ENCODE measurements at places on chromosomes 4 and X.

DNA sequence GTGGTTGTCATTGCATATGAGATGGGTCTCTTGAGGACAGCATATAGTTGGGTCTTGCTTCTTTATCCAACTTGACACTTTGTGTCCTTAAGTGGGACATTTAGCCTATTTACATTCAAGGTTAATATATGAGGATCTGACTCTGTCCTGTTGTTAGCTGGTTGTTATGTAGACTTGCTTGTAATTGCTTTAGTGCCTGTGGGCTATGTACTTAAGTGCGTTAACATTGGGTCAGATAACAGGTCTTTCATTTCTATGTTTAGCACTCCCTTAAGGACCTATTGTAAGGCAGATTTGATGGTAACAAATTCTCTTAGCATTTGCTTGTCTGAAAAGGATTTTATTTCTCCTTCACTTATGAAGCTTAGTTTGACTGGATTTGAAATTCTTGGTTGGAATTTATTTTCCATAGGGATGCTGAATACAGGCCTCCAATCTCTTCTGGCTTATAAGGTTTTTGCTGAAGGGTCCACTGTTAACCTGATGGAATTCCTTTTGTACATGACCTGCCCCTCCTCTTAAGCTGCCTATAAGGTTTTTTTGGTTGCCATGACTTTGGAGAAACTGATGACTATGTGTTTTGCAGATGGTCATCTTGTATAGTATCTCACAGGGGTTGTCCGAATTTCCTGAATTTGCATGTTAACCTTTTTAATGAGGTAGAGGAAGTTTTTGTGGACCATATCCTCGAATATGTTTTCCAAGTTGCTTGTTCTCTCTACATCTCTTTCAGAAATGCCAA is 162.0 kb downstream of the NKX6-1 start:
- no peak for DNase-seq

DNA sequence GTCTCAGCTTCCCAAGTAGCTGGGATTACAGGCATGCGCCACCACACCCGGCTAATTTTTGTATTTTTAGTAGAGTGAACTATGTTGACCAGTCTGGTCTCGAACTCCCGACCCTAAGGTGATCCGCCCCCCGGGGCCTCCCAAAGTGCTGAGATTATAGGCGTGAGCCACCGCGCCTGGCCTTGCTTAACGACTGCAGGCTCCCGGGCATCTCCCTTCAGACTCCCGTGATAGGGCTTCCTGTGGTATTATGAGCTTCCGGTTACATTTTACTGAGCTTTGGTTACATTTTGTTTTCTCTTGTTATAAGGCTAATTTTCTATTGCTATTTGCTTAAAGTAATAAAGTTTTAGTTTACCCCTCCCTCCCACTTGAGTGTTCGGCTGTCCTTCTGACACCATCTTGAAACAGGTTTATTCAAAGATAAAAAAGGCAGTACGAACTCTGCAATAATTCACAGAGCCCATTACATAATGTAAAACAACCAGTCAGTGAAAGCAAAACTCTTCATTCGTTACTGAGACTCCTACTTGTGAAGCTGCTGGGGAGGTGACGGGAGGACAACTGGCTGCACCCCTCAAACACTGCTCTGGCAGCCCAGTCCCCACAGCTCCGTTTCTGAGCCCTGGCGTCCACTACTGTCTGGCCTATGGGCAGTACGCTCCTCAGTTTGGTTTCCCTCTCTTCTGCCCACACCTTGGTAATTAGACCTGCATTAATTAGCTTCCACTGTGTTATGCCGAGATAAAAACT is 795.7 kb upstream of the SLIT2 start:
- no peak for DNase-seq

DNA sequence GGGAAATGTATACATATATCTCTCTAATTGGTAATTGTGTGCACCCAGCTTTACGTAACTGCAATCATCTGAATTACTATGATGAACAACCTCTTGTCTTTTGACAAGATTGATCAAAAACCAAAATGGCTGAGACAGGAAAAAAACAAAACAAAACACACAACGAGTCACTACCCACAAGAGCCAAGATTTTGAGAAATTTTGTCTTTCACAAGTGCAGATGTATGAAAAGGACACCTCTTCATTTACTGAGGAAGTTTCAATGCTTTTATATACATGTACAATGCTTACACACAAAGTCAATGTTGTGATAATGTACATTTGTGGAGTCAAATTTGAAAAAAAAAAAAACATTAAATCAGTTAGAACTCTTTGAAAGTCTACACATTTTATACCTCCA is 224.6 kb downstream of the SCFD2 start:
- DNase-seq: peak; percentile 20

DNA sequence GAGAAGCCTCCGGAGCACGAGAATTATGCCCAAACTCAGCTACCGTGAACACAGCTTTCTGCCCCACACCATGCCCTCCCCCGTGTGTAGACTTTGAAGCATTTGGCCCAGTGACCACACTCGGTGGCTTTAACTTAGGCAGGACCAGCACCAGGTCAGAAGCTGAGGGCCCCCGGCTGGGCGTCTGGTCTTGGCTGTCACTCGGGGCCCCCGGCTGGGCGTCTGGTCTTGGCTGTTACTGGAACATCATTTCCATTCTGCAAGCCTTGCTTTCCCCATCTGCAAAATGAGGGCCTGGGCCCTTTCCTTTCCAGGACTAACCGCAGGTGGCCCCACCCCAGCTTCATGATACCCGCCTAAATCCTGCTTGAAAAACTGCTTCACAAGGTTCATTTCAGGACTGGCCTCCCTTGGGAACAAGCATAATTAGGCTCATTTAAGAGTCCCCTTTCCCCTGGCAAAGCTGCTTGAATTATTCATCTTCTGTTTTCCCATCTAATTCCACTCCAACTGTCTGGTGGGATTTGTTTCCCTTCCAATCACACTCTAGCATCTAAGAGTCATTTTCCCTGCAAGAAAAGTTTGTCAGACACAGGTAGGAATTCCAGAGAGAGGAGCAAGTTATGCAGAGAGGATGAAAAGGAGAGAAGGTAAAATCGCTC is 82.5 kb downstream of the WFS1 start:
- DNase-seq: no peak

DNA sequence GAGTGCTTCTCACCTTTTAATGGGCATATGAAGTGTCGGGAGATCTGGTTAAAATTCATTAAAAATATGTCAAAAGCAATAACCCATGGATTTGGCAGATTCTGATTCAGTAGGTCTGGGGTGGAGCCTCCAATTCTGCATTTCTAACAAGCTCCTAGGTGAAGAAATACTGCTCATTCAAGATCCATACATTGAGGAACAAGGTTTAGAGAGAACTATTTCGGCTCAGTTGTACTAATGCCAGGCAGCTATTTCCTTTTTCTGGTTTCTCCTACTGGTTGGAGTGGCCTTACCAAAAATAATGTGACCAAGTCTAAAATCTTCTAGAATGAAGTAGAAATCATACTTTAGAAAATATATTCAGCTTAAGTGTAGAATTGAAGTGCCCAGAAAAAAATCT is 117.5 kb downstream of the TSPAN7 start:
- no peak for DNase-seq

DNA sequence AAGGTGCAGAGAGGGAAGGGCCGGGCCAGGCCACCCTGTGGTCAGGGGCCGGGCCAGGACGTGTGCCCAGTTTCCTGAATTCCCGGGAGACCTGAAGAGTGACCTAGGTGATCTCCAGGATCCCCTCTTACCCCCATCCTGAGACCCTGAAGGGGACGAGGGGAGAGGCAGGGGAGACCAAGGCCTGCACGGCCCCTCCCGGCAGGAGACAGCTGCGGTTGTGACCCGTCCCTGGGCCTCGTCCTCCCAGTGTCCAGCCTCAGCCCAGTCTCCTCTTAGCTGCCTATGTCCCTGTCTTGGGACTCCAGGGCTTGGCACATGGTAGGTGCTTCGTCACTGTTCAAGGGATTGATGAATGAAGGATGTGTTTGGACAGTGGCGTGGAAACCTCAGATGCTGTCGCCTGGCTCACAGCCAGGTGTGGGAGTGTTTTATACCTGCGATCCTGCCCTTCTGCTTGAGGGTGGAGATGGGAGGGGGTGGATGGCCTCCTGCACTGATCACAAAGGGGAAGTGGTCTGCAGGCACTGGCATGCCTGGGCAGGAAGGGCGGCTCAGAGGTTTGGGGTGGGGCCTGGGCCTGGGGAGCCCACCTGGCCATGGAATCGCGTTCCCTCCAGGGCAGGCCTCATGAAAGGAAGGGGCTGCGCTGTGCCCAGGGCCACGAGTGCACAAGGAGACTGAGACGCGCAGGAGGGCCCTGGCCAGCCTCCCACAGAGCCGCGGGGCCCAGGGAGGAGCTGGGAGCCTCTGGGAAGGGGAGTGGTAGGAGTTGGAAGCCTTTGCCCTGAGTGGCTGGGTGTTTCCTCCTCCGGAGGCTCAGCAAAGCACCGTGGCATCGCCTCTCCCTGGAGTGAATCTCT is 6.9 kb downstream of the SH3TC1 start:
- no peak for DNase-seq

GRCh38 chr4:88285235-88285653 is 883 bp upstream of the PPM1K start:
- no peak for DNase-seq
